ENCODE measurements at places on chromosomes 3 and 15.

DNA sequence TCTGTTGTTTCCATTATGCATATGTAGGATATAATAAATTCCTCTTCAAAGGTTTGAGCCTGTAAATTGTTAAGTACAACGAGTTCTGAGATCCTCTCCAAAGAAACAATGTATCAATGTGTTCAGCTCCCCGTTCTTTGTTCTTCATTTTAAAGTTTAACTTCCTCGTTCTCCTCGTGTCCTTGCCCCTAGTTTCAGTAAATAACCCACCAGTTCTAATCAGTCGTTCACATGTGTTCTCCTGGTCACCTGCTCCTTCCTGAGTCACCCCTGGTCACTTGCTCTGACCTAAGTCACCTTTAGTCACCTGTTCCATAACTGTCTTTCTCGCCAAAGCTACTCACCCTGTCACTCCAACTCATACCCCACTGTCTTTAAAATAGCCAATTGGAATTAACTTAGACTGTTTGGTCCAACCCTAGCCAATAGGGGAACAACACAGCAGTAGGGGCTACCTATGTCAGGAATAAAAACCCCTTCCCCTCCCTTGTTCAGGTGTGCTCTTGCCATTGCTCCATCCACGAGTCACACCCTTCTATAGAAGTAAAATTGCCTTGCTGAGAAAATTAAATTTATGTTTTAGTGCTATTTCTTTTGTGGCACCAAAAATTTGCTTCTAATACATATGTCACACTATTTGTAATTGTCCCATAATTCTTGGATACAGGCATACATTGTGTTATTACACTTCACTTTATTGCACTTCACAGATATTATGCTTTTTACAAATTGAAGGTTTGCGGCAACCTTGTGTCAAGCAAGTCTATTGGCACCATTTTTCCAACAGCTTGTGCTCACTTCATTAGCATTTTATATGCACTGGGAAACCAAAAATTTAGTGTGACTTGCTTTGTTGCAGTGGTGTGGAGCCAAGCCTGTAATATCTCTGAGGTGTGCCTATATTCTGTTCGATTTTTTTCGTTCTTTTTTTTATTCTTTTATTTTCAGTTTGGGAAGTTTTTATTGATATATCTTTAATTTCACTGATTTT lies 15.3 kb upstream of the MCF2L2 start:
- DNase-seq = no peak

DNA sequence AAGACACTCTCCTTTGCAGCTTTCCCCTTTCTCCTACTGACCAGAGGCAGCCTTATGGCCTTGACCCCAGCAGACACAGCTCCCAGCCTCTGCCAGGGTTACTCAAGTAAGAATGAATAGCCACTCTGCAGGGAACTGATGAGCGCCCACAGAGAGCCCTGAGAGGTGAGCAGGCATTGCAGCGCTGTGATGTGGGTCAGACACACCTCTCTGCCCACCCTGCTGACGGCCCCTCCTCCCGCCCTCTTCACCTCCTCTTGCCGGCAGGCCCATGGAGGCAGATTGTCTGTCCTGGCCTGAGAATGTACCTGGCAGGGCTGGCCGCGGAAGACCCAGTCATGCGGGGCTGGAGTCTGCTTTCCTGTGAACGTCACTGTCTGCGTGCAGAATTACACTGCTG lies 512.6 kb upstream of the PPP2R3A start:
- DNase-seq = no peak

DNA sequence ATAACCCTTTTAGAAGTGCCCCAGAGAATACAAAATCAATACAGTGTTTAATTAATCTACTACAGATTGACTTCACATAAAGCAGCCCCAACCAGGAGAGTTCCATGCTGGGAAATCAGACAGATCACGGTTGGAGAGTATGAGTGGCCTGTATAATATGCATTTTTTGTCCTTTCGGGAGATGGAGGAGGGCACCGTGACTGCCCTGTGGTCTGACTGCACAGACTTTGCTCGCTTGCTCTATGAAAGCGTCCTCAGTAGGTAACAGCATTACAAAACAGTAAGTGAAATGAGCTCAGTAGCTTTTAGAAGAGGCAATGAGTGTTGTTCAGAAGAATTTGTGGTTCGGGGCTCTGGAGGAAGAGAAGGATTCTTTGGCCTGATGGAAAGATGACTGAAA lies 34.2 kb upstream of the SKIL start:
- no peak for DNase-seq

DNA sequence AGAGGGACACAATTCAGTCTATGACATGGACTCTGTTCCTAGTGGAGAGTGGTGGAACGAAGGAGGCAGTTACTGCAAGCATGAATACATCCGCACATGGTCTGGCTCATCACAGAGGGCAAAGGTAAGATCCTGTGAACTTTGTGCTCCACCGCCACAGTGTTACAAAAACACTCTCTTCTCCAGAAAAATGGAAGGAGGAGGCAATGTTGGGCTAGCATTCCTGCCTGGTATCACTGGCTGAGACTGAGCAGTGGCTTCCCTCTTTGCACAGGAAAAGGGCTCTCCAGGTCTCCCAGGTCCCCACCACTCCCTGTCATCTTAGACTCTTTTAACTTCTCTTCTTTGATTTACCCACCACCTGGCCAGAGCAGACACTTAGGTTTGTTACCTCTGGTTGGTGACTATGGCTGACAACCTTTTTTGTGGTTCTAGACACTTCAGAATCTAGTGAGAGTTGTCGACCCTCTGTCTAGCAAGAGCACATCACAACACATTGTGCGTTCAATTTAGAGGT lies 1.5 kb upstream of the EEFSEC start:
- DNase-seq = no peak

DNA sequence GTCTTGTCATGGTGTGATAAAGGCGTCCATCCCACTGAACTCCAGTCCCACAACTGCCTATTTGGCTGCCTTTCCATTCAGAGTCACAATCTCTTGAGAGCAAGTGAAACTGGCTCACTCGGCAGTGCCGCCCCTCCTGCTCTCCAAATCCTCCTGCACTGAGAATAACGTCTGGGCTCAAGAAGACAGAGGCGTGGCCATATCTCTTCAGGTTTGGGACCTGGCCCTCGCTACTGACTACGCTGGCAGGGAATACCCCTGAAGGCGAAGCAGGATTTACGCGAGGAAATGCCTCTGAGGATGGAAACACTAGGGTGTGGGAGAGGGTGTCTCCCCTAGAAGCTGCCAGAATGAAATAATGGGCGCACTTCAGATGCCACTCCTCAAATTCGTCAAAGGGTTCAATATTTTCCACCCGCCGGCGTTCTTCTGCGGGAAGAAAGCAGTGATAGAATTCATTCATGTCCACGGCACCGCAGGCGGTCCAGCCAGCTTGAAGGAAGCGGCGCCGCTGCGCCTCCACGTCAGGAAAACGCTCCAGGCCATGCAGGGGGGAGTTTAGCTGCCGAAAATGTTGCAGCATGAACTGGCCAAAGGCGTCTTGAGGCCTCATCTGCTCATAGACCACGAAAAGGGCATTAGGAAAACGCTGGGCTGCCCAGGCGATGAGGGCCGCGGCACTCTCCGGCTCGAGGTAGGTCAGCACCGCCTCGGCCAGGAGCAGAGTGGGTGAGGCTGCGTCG lies 985 bp downstream of the LCMT2 start:
- no peak for DNase-seq

DNA sequence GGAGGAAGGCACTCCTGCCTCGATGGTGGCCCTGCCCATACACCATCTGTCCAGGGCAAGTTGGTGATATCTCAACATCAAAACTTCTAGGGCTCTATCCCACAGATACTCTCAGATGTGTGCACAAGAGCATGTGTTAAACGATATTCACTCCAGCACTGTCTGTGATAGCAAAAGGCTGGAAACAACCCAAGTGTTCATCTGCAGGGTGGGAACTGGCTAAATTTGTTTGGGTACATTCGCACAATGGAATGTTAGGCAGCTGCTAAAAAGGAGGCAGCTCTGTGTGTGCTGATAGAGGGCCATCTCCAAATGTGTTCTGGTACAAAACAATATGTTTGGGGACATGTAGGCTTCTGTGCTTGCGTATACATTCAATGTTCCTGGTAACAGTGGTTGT lies 19.8 kb downstream of the IGDCC4 start:
- DNase-seq = no peak

GRCh38 chr15:31502541-31503229 lies 176.1 kb downstream of the KLF13 start:
- no peak for DNase-seq

GRCh38 chr15:47866446-47866845 lies 149.1 kb downstream of the SEMA6D start:
- no peak for DNase-seq

- DNase-seq = no peak
Measured at GRCh38 chr3:176951586-176952292, 245.5 kb downstream of the TBL1XR1 start.

- DNase-seq = no peak
Measured at GRCh38 chr15:66284271-66284670, 9.1 kb upstream of the DIS3L start.

- peak; percentile 75 for DNase-seq
Measured at GRCh38 chr3:71583566-71584393, at the start of gene FOXP1. FOXP1 (minus strand) TSS chr3:71583728; CDS start chr3:71198381, 385,347 bp downstream.

GRCh38 chr15:38668898-38669391 lies 104.3 kb upstream of the RASGRP1 start:
- DNase-seq = no peak

DNA sequence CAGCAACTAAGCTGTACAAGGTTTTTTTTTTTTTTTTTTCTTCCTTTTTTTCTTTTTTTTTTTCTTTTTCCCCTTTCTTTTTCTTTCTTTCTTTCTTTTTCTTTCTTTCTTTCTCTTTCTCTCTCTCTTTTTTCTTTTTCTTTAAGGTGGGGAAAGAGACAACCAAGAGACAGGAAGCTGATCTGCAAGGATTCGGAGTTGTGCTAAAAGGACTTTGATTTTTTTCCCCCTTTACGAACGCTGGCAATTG lies 148 bp downstream of the RBMS3 start:
- no peak for DNase-seq

DNA sequence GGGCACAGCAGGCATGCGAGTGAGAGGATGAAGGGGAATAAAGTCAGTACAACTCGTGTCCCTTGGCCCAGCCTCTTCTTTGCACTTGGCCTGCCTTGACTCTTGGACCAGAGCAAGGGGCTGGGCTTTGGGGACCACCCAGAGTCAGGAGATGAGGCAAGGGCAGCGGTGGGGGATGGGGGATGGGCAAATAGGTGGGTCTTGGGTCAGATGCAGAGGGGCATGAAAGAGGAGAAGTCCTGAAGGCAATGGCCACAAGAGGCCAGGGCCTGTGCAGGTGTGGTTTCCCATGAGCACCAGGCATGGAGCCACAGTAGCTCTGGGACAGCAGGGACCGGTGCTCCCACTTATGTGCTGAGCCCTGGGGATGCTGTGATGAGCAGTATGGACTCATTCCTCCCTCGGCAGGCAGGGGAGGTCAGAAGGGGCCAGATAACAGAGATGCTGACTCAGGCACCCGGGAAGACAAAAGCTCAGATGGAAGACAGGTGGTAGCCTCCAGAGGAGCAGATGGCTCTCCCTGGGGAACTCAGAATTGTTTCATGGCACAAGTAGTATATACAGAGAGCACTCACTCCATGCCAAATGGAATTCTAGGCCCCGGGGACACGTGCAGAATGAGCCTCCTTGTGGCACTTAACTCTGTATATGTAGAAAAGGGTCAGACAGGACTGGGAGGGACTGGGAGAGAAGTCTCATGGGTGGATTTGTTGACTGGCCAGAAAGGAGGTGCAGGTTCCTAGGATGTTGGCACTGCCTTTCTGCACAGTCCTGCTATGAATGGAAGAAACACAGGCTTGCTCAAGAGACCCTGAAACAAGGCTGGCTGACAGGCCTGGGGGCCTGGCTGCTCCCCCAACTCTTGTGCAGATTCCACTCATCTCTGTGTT lies 14.3 kb downstream of the ZBTB47 start:
- DNase-seq = no peak

DNA sequence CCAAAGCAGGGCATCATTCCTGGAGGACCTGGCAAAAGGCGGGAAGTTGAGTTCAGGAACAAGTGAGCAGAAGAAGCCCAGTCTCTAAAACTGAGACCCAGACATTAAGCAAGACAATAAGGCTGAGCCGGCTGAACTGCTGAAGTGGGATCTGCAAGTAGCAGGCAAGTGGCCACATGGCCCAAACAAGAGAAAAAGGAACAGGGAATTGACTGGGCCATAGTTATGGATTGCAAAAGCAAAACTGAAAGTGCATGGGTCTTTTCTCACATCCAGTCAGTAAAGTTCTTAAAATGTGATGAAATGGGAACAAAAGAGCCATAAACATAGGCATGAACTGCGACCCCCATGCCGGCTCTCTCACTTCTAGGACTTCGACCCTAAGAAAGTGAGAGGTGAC lies 101.2 kb downstream of the SCN11A start:
- no peak for DNase-seq

- no peak for DNase-seq
Measured at GRCh38 chr3:134423153-134423552, 48.9 kb upstream of the AMOTL2 start.

DNA sequence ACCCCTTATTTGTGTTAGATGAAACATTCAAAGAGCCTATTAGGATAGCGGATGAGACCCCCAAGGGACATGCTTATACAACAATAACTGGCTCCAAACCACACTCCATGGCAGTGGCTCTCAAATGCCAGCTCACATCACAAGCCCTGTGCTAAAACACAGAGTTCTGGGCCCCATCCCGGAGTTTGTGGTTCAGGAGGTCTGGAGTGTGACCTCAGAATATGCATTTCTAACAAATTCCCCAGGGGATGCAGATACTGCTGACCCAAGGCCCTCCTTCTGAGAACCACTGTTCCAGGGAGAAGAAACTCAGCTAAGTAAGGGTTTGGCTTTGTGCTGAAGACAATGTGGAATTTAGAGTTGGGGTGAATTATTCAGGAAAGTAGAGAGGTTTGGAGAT lies 3.6 kb downstream of the CCRL2 start:
- no peak for DNase-seq

- no peak for DNase-seq
Measured at GRCh38 chr3:132657869-132658747, 1.5 kb downstream of the ACAD11 start.

- DNase-seq = no peak
Measured at GRCh38 chr3:31367518-31367917, 165.2 kb upstream of the STT3B start.

GRCh38 chr3:153443961-153444360 lies 281.9 kb downstream of the RAP2B start:
- DNase-seq = no peak

DNA sequence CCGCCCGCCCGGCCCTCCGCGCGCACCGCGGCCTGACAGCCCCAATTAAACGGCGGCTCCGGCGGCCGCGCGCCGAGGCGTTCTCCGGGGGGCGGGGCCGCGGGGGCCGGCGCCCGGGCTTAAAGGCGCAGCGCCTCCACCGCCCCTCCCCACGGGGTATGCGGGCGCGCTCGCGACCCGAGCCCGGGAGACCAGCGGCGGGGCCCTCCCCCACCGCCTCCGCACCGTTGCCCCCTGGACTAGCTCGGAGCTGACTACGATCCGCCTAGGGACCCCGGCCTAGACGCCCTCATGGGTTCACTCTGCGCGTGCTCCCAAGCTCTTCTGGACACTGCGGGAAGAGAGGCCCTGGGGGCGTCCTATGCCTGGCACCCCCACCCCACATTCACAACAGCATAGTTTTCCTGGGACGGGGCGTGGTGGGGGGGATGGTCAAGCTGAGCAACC lies at the start of gene DUSP7:
Gene DUSP7 (minus strand): TSS at position 51 of the 447 bp plus-strand sequence. CDS start 205 bp downstream, outside the sequence.
- DNase-seq = peak; percentile 78

- no peak for DNase-seq
Measured at GRCh38 chr3:181880331-181880730, 168.6 kb downstream of the SOX2 start.

- DNase-seq = no peak
Measured at GRCh38 chr3:186464424-186465093, 79.6 kb downstream of the CRYGS start.
